ENCODE measurements at places on chromosomes 3 and 15.

DNA sequence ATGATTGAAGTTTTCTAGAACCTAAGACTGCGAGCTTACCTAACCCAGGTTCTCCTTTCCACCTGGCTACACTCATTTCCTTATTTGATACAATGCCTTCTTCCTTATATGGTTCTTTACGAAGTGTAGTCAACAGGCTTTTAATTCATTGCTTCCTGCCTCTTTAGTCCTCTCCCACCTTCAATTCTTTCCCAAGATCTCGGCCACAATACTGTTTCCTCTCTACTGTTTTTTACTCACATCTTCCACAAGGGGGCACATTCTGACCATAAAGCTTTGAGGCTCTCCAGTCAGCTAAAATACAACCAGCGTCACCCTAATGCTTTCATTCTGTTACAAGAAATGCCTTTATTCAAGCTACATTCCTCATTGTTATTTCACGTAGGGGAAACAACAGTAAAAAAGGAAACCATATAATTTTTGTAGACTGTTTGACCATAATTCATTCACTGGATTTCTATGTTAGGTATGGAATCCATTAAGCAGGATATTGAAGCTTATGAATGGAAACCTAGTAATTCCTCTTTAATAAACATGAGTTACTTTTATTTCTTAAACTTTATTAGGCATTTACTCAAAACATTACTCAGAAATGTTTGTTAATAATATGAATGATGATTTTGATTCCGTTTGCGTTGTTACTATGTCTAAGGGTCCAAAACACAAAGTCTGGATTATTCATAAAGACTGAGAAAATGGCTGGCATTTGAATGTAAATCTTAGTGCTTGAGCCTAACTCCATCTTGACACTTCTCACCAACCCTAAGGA lies 29.5 kb upstream of the VEPH1 start:
- DNase-seq, result no peak

- DNase-seq, result no peak
Observed at GRCh38 chr3:180782195-180782984, 103.1 kb upstream of the CCDC39 start.

DNA sequence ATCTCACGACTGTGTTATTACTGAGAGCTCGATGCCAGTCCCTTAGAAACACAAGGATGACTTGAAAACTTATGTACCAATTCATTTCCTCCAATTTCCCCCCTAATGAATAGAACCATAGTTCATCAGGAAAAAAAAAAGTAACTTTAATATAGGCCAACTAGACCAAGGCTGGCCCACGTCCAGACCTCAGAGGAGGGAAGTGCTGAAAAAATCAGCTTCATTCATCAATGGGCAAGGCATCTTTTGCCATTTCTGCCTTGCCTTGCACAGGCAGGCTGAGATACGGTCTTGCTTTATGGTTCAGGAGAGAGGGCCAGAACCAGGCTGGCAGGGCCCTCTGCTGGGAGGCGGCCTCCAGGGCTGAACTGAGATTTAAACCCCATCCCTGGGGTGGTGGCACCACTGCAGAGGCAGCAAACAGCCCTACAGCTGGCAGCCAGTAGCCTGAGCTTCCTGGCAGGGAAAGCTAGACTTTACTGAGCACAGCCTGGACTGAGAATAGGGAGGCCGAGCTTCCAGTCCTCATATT lies 104.1 kb upstream of the TNFAIP8L3 start:
- no peak for DNase-seq

- no peak for DNase-seq
Observed at GRCh38 chr3:112464264-112464663, 35.0 kb downstream of the BTLA start.

DNA sequence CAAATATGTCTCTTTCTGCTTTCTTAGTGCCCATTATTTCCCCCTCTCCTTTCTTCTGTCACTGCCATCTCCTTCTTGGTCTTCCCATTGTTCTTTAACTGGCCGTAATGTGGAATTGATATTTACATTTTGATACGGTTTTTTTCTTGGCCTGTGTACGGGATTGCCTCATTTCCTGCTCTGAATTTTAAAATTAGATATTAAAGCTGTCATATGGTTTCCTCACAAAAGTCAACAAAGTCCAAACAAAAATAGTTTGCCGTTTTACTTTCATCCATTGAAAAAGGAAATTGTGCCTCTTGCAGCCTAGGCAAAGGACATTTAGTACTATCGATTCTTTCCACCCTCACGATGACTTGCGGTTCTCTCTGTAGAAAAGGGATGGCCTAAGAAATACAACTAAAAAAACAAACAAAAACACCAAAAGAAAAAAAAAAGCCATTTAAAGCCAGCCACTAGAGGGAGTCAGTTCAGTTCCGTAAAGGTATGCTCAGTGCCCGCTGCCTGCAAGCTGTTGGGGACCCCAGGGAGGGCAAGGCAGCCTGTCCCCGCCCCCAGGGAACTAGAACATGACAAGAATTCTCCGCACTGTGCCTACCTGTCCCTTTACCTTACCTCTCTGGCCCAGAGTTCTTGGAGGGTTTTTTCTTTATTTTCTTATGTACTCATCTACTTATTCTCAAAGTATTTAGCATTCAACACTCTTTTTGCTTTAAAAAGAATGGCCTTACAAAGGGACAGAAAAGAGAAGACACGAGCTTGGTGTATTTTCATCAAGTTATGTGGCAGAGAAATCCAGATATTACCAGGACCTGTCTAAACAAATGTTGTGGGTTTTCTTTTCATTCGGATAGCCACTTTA lies 30.0 kb upstream of the NR2E3 start:
- no peak for DNase-seq

DNA sequence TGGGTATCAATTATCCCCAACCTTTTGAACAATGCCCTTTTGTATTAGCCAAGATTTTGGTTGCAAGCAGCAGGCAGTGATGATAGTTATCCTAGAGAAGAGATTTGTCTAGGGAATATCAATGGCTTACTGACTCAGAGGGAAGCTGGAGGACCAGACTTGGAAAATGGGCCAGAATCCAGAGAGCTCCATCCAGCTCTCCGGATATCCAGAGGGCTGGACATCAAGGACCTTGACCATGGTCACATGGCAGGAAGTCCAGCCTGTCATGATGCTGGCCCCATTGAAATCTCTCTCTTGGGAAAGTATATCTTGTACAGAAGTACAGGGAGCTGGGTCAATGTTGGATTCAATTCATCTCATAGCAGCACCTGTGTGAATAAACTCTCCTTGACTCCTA lies 148.5 kb upstream of the PDZRN3 start:
- DNase-seq, result no peak

GRCh38 chr3:178058629-178059028 lies 477.6 kb upstream of the KCNMB2 start:
- DNase-seq, result no peak

- no peak for DNase-seq
Observed at GRCh38 chr15:45785897-45786296, 151.1 kb downstream of the SQOR start.

DNA sequence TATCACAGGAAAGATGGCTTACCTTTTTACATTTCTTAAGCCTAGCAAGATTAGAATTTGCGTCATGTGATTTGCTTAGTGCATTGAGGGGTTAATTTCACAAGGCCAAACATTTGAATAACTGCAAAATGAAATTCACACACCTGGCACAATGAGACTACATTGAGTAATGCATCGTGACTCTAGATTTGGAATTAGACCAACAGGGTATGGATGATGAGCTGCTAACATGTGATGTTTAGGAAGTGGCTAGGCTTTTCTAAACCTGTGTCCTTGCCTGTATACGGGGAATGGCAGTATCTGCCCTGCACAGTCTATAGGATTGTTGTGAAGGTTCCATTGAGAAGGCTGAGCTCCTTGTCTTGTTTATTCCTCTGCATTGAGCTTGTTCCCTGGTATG lies 160.1 kb downstream of the MFSD1 start:
- DNase-seq, result no peak

GRCh38 chr15:27123808-27124207 lies 152.8 kb downstream of the GABRG3 start:
- DNase-seq, result no peak

GRCh38 chr3:122892118-122892960 lies 97.5 kb downstream of the SLC49A4 start:
- DNase-seq, result no peak

GRCh38 chr3:184503647-184504046 lies 57.9 kb upstream of the EPHB3 start:
- no peak for DNase-seq

GRCh38 chr3:32882603-32883025 lies 64.8 kb downstream of the TRIM71 start:
- DNase-seq, result no peak

GRCh38 chr3:32493437-32494414 lies 8.9 kb downstream of the CMTM6 start:
- no peak for DNase-seq

- DNase-seq, result no peak
Observed at GRCh38 chr3:98778852-98779413, 15.8 kb downstream of the ST3GAL6 start.

DNA sequence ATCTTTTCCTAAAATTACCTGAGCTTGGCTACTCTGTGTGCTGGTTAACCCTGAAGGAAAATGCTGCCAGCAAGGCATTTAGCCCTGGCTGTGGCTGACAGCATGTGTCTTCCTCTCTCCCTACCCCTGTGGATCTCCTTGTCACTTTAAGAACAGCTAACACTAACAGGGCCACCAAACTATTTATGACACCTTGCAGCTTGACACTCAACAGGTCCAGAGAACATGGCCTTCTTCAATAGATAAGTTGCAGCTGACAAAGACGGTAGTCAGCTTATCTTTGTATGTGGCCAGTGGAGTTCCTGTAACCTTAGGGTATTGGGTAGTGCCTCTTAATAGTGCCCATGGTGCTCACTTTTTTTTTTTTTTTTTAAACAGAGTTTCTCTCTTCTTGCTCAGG lies 32.0 kb upstream of the COPB2 start:
- no peak for DNase-seq

- DNase-seq, result no peak
Observed at GRCh38 chr3:63951492-63952247, 39.5 kb upstream of the SCAANT1 start.

DNA sequence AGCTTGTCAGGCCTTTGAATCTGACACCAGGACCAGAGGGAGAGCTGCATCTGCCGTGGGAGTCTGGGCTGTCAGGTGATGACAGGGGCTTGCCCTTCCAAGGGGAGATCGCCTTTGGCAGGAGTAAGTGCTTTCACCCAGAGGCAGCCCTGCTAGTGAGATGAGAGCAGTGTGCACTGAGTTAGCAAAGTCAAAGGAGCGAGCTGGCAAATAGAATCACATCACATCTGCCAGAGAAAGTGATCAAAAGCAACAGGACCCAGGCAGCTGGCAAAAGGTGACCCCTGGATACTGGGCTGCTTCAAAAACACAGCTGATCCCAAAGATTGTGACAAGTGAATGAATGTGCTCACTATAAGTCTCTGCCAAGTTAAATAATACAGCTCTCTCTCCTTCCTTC lies 36.1 kb upstream of the PYDC2 start:
- no peak for DNase-seq

All from stimulated activated CD8-positive, alpha-beta memory T cell treated with anti-CD3 and anti-CD28 coated beads, Interleukin-7, amount 100 ng/mL, for 1 hour (primary cell).